ENCODE measurements at places on chromosomes 7 and 10.
A peak's percentile ranks its signal among the peaks of the same experiment; 100 is the strongest.

GRCh38 chr10:98481404-98481945 lies 34.7 kb upstream of the HPS1 start:
- no peak for DNase-seq

DNA sequence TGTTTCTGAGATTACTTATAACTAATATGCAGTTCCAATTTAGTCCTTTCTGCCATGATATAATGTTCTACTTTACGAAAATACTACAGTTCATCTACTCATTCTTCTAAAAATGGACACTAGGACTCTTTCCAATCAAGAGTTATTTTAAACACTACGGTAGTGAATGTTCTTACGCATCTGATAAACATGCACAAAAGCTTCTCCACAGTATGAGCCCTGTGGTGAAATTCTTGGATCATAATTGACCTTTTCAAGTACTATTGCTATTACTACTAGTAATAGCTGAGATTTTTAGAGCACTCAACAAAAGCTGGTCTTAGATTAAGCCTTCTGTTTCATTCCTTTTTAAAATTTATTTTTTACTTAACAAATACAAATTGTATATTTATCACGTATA lies 106.4 kb downstream of the CH25H start:
- DNase-seq: no peak

GRCh38 chr7:93092757-93093370 lies 24.9 kb downstream of the SAMD9 start:
- no peak for DNase-seq

- no peak for DNase-seq
These were observed 357.5 kb upstream of the BMPER start for GRCh38 chr7:33547880-33548279.

- no peak for DNase-seq
These were observed 250.4 kb downstream of the DNAJB6 start for GRCh38 chr7:157587051-157587804.

- DNase-seq: no peak
These were observed 820 bp upstream of the NRG3 start for GRCh38 chr10:81873932-81874816.

GRCh38 chr7:35424869-35425495 lies 171.1 kb upstream of the TBX20 start:
- peak; percentile 13 for DNase-seq

- no peak for DNase-seq
These were observed 185.2 kb downstream of the WDR37 start for GRCh38 chr10:1241322-1241890.

- DNase-seq: no peak
These were observed 6.5 kb downstream of the ANLN start for GRCh38 chr7:36396150-36396549.

- no peak for DNase-seq
These were observed 110.9 kb downstream of the SGMS1 start for GRCh38 chr10:50512743-50513416.

- DNase-seq: no peak
These were observed 7.3 kb downstream of the PWWP2B start for GRCh38 chr10:132404169-132404880.

- DNase-seq: peak; percentile 10
These were observed 37.0 kb downstream of the RBM20 start for GRCh38 chr10:110681023-110681681.

GRCh38 chr7:101922631-101923601 lies 105.5 kb downstream of the CUX1 start:
- no peak for DNase-seq

GRCh38 chr7:154841731-154842331 lies 161.1 kb downstream of the PAXIP1 start:
- DNase-seq: peak; percentile 16

DNA sequence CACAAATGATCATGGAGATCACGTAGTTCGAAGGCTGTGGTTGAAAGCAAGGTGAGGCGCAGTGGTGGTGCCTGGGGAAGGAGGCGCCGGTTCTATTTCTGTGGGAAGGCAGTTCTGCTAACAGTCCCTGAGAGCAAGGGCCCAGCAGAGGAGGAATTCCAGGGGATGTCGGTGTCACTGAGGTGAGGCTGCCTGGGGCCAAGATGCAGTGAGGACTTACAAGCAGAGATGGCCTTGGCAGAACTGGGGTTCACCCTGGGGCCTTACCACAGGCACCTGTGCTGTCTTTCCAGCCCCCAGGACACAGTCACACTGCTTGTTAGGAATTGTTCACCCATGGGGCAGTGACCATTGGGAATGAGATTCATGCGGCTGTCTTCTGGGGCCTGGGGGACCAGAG lies 26.7 kb downstream of the GBX1 start:
- no peak for DNase-seq

GRCh38 chr10:117175215-117175900 lies 21.9 kb upstream of the KCNK18 start:
- DNase-seq: no peak

- no peak for DNase-seq
These were observed 51.0 kb downstream of the DYNC2I1 start for GRCh38 chr7:158907390-158907789.

- no peak for DNase-seq
These were observed 79.9 kb upstream of the SLC26A5 start for GRCh38 chr7:103525937-103526336.

DNA sequence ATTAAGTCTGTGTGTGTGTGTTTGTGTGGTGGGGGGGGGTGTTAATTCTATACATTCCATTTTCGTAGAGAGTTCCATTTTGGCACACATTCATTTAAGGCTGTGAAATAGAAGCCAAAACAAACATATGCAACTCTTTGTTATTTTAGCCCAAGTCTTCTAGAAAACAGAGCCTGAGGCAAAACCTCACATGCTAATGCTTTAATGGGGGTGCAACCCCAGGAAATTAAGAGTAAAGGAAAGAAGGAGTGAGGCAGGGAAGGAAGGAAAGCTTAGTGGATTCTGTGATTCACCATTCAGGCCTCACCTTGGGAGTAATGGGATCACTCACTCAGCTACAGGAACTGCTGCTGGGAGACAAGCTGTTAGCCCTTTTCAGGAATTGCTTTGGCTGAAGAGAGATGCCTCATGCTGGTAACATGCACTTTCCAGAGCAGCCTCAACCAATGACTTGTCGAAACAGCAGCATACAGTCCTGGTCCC lies 73.0 kb upstream of the CTTNBP2 start:
- no peak for DNase-seq

DNA sequence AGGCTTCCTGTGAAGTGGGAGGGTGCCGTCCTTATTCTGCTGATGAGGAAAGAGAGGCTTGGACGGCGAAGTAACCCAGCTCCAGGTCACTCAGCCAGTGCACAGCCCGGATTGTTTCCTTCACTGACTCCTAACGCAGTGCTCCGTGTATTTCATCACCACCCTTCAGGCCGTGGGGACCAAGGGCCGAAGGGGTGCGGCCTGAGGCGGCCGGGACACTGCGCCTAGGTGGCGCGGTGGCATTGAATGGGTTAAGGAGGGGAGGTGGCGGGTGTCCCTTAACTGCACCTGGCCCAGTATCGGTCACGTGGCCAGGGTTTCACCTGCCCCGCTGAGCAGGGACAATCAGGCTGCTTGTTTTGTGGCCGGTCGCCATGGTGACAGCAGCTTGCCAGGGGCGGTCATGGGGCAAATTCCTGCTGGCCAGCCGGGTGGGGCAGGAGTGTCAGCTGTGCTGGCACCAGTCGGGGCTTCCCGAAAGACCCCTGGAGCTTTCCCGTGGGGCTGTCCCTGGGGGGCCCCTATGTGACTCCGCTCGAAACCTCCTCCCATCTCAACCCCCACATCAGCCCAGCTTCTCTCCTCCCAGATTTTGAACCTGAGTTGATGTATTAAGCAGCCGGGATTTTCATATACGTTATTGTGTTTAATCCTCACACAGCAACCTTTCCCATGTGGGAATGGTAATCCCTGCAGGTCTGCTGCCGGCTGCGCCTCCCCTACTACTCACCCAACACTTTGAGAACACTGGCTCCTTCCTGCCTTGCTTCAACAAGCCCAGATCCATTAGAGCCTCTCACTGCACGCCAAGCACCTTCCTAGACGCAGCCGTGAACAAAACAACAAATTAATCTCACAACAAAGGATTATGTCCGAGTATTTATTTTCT lies 4.4 kb upstream of the ABHD11 start:
- DNase-seq: peak; percentile 71

GRCh38 chr7:158093156-158093796 lies 494.3 kb downstream of the PTPRN2 start:
- DNase-seq: no peak

GRCh38 chr10:71216751-71217265 lies 4.4 kb downstream of the UNC5B start:
- no peak for DNase-seq

DNA sequence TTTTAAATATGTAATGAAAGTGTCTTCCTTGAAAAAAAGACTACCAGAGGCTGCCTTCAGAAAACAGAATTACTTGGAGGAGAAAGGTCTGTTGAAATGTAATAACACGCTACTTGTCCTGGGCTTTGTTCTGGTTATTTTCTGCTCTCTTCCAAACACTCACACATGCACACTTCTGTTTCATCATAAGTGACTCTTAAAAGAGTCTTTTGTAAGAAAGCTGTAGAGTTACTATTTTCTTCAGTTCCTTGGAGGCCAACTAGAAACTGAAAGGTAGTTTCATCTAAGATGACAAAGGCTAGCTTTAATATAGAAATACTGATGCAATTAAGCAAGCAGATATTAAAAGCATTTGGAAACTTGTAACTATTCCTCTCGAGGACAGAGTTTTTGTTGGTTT lies 39.1 kb downstream of the TASOR2 start:
- no peak for DNase-seq

DNA sequence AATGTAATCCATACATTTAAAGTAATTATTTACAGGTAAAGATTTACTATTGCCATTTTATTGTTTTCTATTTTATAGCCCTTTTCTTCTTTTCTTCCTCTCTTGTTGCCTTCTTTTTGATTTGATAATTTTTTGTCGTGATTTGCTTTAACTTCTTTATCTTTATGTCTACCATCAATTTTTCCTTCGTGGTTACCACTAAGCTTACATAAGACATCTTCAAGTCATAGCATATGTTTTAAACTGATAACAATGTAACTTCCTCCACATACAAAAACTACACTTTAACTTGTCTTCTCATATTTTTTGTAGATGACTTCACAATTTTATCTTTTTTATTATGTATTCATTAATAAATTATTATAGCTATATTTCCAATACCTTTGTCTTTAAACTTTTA lies 316.6 kb downstream of the PLXDC2 start:
- no peak for DNase-seq

DNA sequence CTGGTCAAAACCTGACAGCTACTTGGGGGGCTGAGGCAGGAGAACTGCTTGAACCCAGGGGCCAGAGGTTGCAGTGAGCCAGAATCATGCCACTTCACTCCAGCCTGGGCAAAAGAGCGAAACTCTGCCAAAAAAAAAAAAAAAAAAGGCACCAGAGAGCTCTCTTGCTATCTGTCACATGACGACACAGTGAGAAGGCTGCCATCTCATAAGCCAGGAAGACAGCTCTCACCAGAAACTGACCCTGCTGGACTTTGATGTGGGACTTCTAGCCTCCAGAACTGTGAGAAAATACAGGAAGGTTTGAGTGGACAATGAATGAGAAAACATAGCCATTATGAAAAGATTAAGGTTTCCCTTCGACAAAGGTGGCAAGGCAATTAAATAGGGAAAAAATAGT lies 51.1 kb upstream of the KCNIP2 start:
- DNase-seq: no peak

GRCh38 chr7:20894806-20895205 lies 108.1 kb upstream of the SP8 start:
- DNase-seq: no peak

- no peak for DNase-seq
These were observed 27.5 kb downstream of the LMBR1 start for GRCh38 chr7:156865493-156865892.

DNA sequence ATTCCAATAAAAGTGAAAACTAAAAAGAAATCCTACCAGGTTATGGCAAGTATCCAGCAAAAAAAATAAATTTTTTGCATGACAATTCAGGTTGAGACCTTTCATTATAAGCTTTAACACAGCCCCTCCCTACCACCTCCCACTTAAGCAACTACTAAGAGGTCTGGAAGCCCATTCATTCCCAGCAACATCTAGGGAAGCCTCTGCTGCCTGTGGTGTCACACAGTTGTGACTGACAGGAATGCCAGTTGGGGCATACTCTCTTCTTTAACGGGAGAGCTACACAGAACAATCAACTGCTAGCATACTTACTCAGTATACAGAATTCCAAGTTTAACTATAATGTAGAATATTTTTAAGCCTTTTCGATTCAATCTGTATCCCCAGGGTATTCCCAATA lies 27.8 kb downstream of the ABI1 start:
- no peak for DNase-seq

- DNase-seq: no peak
These were observed 6.9 kb downstream of the CHPF2 start for GRCh38 chr7:151238924-151239836.

- DNase-seq: no peak
These were observed 107.7 kb upstream of the FAM20C start for GRCh38 chr7:84633-85020.

DNA sequence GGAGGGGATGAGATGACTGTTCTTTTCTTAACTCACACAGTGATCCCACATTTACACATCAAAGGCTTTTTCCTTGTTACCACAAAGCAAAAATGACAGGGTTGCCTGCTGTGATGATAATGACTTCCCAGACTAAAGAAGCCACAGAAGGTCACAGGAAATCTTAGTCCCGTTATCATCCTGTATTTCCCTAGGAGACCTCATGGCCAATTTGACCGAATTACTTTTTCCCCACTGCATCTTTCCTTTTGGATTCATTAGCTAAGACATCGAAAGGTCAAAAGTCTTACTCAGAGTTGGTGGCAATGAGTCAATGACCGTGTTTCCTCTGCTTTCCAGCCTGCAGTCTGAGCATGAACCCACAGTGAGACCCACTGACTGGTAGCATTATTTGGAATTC lies 130.1 kb upstream of the INHBA start:
- no peak for DNase-seq

- no peak for DNase-seq
These were observed 112.6 kb downstream of the DGKI start for GRCh38 chr7:137734221-137734620.

DNA sequence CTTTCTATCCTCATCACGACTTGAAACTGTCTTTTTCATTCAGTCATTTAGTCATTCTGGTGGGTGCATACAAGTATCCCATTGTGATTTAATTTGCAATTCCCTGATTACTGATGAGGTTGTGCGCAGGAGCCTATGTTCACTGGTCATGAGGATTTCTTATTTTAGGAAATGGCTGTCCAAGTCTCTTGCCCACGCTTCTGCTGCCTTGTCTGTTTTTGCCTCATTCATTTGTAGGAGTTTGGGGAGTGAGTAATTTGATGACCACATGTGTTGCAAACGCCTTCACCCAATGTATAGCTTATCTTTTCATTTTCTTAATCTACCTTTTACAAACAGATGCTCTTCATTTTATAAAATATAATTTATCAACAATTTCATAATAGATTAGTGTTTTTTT lies 127.3 kb downstream of the ARHGAP22 start:
- DNase-seq: no peak

- DNase-seq: no peak
These were observed 17.2 kb upstream of the RHBDD2 start for GRCh38 chr7:75861636-75862035.

DNA sequence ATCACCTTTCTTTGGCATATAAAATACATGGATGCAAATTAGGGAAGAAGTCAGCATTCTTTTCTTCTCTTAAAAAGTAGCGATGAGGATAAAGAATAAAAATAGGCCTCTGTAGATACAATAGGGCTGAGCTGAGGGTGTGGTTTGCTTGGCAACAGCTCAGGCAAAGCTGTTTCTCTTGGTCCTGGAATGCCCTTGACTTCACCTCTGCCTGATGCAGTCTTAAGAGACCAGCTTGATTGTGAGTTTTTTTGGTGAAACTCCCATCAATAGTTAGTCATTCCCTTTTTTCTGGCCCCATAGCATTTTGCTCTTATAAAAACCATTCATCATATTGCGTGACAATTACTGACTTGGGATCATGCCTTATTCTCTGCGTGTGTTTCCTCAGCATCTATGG lies 42.1 kb upstream of the MKLN1 start:
- no peak for DNase-seq

Data from prostate gland (tissue), 2 donors.